Fibroblast of villous mesenchyme (primary cell): ENCODE measurements at places on chromosomes 13 and 19. TPM values are rescaled to one million over a fixed set of nuclear protein-coding genes. Genes with fewer than 3 reads are reported as not detected.

- no peak for DNase-seq
These were observed 43.5 kb downstream of the TRPM4 start for GRCh38 chr19:49201042-49201441.

- no peak for DNase-seq
These were observed 36.9 kb downstream of the WASF3 start for GRCh38 chr13:26594363-26594762.

DNA sequence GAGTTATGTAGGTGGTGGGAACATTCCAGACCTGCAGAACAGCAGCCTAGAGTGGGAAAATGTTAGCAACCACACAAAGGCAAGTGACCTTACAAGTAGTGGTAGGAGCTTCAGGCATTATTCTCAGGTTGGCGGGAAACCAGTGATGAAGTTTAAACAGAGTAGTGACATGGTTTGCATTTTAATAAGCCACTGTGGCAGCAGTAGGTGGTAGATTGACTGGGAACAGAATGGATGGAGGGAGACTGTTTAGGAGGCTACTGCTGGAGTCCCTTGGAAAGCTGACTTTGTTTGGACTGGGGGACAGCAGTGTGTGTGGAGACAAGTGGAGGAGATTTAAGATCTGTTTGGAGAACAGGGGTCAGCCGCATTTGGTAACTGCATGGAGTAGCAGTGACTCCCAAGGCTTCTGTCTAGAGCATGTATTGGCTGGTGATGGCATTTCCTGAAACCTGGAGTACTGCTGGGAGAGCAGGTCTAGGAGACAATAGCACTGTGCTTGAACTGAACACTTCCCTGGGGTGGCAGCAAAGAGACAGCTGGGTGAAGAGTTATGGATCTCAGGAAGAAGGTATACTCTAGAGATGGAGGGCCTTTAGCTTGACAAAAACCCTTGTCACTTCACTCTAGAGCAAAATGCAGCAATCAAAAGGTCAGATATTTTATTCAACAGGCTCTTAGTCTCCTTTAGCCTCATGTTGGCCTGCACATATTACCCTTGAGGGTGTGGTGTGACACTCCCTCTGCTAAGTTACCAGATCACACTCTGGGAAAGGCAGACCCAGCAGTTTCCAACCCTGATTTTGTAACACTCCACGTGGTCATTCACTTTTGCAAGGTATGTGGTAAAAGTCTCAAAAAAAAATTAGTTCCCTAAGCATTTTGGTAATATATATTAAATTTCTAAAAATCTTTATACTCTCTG lies 70.3 kb downstream of the DHRS12 start:
- DNase-seq, result peak; percentile 29

- DNase-seq, result no peak
These were observed 9.3 kb downstream of the POU2F2 start for GRCh38 chr19:42122691-42123607.

GRCh38 chr19:32819419-32820400 lies 49.9 kb downstream of the SLC7A9 start:
- DNase-seq, result no peak

The MAB21L1 gene
- under 0.01 and 0.32 TPM in 2 replicates for total RNA-seq

The PRMT1 gene
- 258 and 341 TPM in 2 replicates for total RNA-seq

The YJEFN3 gene
- 0.43 and 0.64 TPM in 2 replicates for total RNA-seq

The GPR183 gene
- total RNA-seq, result 0.86 and 4.5 TPM in 2 replicates

The ZNF492 gene
- total RNA-seq, result 0.32 and 0.43 TPM in 2 replicates
